ENCODE measurements at places on chromosomes 13 and 19. TPM values are rescaled to one million over a fixed set of nuclear protein-coding genes. Genes with fewer than 3 reads are reported as not detected.

DNA sequence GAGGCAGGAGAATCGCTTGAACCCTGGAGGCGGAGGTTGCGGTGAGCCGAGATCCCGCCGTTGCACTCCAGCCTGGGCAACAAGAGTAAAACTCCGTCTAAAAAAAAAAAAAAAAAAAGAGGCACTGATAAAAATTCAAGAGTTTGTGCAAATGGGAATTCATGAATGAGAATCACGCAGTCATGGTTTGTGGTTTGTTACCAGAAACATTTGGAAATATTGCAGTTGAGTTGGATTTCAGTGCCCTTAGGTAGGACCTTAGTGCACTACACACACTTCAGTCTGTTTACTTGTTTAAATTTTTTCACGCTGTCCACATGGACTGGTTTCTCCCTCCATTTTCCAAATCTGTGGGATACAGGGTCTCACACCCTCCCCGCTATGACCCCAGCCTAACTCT, 28.4 kb downstream of the ZNF844 start:
- DNase-seq = no peak

DNA sequence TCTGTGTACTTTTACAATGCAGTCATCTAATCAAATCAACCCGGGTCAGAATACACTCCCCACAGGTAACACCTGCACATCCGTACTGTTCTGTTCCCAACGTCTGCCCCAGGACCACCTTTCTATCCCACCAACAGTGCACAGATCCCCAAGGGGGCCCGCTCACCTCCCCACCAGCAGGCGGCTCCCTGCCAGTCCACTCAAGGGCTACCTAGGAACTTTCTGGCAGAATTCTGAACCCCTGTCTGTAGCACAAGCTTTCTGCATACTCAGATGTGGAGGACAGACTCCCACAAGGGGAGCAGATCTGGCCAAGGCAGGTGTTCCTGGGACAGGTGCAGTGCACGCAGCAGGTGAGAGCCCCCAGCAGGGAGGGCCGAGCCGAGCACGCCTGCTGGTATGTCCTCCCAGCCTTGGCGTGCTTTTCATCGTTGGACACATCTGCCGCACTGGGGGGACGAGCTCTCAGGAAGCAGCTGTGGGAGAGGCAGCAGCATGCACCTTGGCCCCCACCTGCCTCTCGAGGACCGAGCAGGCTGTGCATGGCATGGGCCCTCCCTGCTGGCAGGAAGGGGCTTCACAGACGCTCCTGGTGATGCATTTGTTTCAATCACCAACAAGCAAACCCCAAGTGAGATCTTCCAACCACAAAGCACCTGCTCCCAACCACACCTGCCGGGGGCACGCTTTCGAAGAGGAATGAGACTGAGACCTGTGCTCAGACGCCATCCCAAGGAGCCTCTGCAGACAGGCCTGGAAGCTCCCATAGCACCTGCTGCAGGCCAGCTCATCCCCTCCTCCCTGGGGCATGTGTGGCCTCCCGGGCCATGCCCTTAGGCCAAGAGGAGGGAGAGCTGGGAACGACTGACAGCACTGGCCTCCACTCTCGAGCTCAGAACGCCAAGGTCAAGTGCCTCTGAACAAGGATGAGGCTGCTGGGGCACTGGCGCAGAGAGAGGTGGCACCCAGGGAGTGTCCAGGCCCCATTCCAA, 35.9 kb downstream of the RAB20 start:
- DNase-seq = no peak

GRCh38 chr13:51501592-51502152, 48.8 kb upstream of the INTS6 start:
- DNase-seq = no peak

Gene ZNF43
- 7.9 TPM for total RNA-seq

Gene PLK5
- total RNA-seq = not detected

Gene USHBP1
- not detected for total RNA-seq

Gene POSTN
- 5,433 TPM for total RNA-seq

- no peak for DNase-seq
Measured at GRCh38 chr13:107812014-107812412, 403.3 kb downstream of the LIG4 start.

Gene C1QTNF9B
- total RNA-seq = not detected

DNA sequence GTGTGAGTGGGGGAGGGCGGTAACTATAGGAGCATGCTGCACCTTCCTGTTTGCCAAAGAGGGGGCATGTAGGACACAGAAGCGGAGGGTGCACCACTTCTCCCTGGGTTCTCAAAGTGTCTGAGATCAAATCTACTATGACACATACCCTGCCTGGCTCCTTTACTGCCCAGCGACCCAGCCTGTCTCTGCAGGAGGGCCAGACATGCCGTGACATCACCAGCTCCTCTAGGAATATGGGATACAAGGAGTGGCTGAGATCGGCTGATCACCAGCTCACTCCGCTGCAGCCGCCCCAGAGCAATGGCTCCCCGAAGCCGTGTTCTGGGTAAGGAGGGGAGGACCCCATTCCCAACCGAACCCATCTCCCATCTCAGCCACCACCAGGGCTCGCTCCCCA, 16.4 kb upstream of the IGFL1 start:
- DNase-seq = no peak

Gene SIAH3
- 0.02 TPM for total RNA-seq

GRCh38 chr19:6113616-6114188, 3.4 kb upstream of the RFX2 start:
- DNase-seq = no peak

DNA sequence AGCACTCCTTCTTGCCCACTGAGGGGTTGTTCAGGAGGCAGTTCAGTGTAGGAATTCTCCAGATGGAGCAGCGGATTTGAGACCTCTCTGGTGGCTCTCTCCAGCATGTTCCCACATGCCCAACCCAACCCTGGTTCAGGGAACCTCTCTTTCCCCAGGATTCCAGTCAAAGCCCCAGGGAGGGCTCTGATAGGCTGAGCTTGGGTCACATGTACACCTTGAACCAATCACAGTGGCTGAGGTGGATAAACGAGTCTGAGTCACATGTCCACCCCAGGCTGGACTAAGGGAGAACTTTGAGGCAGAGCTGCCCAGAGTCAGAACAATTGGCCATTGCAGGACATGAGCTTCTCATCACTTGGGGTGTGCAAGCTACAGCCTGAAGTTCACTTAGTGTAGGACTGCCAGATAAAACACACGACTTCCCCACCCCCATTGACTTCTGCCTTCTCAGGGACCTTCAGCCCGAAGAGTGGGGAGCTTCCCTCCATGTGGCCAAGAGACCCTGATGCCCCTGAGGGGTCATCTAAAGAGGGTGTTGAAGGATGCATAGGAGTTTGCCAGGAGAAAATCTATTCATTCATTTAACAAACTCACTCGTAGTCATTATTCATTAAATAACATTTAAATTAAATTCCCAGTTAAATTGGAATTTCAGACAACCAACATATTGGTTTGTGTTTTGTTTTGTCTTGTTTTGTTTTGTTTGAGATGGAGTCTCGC, 4.0 kb upstream of the MAST3 start:
- DNase-seq = no peak

DNA sequence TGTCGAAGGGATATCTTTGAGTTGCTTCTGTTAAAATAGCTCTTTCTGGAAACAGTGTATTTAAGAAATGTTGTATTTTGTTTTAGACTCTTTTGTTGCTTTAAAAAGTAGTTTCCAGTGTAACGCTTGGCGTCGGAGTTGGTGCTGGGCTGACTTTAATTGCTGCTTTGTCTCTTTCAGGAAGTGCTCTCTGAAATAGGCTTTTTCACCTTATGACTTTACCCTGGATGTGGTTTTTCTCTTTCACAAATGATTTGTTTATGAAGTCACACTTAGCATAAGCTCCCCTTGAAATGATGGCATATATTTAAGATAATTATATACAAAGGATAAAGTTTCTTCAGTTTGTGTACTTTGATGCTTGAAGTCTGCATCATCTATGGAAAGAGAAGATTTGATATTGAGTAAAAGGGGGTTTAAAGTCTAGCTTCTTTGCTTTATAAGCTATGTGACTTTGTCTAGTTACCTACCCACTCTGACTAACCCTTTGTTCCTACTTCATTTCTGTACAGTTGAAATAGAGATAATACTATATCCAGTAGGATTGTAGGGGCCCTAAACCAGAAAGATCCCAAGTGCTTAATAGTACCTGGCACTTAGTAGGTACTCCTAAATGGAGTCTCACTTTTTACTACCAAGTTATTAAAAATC, at the start of gene GPR18:
Gene GPR18 (minus strand): TSS at position 170 of the 651 bp plus-strand sequence. CDS start 2,507 bp downstream, outside the sequence.
- no peak for DNase-seq

Gene ACTN4
- 921 TPM for total RNA-seq

GRCh38 chr19:5484398-5485285, 29.4 kb downstream of the ZNRF4 start:
- no peak for DNase-seq

GRCh38 chr19:38639679-38640078, 7.8 kb upstream of the ACTN4 start:
- DNase-seq = no peak

- no peak for DNase-seq
Measured at GRCh38 chr19:4748589-4748988, 24.9 kb upstream of the DPP9 start.

- DNase-seq = no peak
Measured at GRCh38 chr13:97119943-97120342, 102.2 kb upstream of the MBNL2 start.

Gene EXOC3L2
- total RNA-seq = 0.37 TPM

Gene SHISA2
- 113 TPM for total RNA-seq

Gene FLT1
- total RNA-seq = 0.65 TPM

DNA sequence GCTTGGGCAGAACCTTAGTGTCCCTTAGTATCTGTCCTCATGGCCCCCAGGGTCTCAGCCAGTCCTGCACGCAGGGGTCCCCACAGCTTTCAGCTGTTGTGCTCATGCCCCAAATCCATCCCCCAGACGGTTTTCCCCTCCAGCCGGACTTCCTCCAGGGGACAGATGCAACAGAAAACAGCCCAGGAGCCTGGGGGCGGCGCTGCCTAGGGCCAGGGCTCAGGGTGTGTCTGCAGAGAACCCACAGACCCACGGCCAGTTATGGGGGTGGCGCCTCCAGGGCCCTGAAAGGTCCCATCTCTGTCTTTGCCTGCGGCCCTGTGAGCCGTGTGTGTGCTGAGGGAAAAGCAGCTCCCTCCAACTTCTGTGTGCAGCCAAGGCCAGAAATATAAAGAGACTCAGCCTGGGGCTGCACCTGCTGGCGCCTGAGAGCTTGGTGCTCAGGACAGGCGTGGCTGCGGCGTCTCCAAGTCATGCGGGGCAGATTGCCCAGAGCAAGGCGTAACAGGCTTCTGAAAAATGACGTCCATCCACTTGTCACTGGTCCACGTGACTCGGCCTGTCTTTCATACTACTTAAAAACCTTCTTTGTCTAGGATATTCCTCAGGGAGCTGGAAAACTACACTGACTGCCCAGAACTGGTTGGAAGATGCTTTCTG, 22.1 kb upstream of the F7 start:
- DNase-seq = peak; percentile 59

GRCh38 chr19:15109768-15110417, 2.7 kb downstream of the SYDE1 start:
- no peak for DNase-seq

- no peak for DNase-seq
Measured at GRCh38 chr19:10061717-10062310, 24.3 kb upstream of the SHFL start.

DNA sequence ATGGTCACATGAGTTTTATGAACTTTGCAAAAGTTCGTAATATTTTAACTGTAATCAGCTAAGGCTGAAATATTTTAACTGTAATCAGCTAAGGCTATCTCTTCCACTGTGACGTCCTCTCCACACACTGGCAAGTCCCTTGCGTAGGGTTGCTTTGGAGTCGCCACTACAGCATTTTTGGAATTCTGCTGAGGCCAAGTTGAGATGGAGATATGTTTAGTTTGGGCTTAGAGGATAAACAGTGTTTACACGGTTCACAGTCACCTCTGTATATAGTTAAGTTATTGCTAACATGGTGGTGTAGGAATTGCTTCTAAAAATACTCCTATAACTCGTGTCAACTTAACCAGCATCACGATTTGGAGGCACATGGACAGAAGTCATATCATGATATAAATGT, 143.6 kb upstream of the SERP2 start:
- DNase-seq = no peak

DNA sequence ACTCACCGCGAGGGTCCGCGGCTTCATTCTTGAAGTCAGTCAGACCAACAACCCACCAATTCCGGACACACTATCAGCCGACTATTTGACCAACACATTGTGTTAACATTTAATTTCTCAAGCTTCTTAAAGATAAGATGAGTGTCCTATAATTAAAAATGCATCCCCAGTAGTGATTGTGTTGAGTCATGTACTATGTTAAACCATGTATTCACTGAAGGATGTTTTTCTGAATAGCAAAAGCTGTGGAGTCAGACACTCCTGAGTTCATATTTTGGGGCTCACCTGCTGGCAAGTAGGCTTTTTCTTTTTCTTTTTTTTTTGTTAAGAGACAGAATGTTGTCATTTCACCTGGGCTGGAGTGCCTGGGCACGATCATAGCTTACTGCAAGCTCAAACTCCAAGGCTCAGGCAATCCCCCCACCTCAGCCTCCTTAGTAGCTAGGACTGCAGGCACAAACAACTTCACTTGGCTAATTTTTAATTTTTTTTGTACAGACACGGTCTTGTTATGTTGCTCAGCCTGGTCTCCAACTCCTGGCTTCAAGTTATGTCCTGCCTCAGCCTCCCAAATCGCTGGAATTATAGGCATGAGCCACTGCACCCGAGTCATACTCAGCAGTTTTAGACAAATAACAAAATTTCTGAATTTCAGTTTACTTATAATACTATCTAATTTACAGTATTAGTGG, 606.9 kb downstream of the PCDH9 start:
- DNase-seq = no peak

DNA sequence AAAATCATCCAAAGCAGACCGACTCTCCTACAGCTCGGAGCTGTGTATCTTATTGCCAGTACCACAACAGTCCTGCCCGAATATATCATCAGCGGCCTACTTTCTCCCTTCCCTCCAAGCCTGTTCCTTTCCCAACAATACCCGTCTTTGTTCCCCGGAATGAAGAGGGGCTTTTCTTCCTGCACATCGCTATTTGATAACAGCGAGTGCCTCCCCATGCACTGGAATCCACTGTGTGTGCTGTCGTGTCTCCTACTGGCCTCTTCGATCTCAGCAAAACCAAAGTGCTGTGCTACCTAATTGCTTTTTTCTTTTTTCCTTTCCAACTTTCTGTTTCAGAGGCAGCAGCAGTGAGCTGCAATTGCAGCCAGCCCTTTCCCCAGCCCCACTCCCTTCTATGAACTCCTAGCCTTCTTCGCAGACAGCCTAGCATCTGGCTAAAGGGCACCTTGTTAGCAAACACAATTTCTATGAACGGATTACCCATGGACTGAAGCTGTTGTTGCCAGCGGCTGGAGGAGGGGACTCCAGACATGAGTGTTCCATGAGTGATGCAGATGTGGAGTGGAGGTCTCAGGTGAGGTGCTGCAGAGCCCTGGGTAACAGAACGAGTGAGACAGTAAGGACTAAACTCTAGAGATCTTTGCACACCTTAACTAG, 43.4 kb downstream of the EFNB2 start:
- DNase-seq = no peak

Gene KBTBD6
- 9.7 TPM for total RNA-seq

Measured in chondrocyte (in vitro differentiated cells).